ENCODE measurements at places on chromosomes 3 and 15.

DNA sequence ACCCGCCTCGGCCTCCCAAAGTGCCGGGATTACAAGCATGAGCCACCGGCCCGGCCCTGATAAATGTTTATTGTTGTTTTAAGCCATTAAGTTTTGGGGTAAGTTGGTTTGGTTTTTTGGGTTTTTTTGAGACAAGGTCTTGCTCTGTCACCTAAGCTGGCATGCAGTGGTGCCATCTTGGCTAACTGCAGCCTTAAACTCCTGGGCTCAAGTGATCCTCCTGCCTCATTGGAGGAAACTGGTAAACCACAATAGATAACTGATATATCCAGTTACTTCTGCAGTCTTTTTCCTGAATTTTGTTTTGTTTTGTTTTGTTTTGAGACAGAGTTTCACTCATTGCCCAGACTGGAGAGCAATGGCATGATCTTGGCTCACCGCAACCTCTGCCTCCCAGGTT is 4.2 kb downstream of the SLC25A20 start:
- no peak for DNase-seq

GRCh38 chr3:135238236-135238830 is 443.3 kb downstream of the EPHB1 start:
- DNase-seq, result no peak

DNA sequence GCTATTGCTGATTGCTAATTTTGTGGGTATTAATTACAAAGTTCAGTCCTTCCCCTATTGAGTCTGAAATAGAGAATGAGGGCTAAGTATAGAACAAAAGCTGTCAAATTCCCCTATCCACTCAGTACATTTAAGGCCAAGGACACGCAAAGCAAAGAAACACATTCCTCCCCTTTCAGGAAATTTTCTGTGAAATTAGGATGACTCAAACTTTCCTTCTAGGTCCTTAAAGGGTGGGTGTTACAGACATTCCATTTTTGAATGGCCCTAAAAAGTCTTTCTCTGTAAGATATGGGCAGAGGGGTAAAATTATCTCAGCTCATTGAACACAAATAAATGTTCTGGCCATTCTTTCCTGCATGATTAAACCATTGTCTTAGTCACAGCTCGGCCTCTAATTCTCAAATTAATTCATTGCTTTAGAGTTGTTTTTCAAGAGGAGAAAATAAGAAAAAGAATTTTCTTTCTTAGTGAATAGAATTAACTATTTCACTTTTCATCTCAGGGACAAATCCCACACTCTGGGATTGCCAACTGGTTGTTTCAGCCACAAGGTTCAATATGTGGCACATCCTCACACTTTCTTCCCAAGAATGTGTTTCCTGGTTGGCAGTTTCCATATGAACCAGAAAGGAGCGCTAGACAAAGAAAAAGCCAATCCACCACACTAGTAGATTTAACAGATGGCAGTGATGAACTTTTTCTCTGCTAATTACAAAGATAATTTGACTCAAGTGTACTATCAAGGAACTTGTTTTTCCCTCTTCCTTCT is 424.1 kb downstream of the ZNF385D start:
- no peak for DNase-seq

DNA sequence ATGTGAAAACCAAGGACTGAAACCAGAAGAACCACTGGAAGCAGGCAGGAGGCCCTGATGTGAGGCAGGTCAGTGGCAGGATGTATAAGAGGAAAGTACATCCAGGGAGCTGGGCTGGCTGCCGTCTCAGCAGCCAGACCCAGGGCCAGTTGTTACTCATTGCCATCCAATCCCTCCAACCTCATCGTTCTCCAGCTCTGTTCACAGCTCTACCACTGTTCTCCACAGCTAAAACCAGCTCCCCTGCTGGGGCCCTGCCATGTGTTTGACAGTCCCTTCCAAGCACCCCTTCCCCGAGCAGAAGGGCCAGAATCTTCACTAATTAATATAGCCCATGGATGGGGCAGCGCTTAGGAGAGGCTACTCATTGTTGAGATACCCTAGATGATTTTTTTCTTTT is 206.6 kb downstream of the MECOM start:
- DNase-seq, result no peak

GRCh38 chr3:20669675-20670074 is 483.7 kb upstream of the SGO1 start:
- DNase-seq, result no peak

DNA sequence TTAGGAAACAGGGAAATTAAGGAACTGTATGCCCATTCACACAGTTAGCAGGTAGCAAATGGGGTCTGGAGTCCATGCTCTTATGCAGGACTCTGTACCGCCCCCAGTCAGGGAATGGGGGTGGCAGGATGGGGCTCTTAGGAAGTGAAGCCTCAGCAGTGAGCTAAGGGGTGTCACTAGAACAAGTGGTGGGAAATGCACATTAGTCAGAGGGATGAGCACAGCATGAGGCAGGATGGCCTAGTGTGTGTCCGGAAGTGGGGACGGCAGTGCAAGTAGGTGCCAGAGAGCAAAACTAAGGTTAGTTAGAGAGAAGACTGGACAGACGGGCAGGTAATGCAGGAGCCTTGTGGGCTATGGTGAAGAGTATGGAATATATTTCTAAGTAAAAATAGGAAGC is 60.7 kb downstream of the ST3GAL6 start:
- no peak for DNase-seq

- no peak for DNase-seq
These were observed 105.3 kb upstream of the ACP3 start for GRCh38 chr3:132211896-132212295.

GRCh38 chr3:183484431-183485075 is 56.1 kb upstream of the MCF2L2 start:
- DNase-seq, result no peak

- DNase-seq, result no peak
These were observed 30.7 kb upstream of the CHRNB4 start for GRCh38 chr15:78671626-78672211.

- no peak for DNase-seq
These were observed 762.2 kb upstream of the ALCAM start for GRCh38 chr3:104604326-104605010.
